ENCODE measurements at places on chromosomes 4 and X.

- no peak for DNase-seq
Measured at GRCh38 chrX:39397561-39398199, 596.4 kb downstream of the MID1IP1 start.

DNA sequence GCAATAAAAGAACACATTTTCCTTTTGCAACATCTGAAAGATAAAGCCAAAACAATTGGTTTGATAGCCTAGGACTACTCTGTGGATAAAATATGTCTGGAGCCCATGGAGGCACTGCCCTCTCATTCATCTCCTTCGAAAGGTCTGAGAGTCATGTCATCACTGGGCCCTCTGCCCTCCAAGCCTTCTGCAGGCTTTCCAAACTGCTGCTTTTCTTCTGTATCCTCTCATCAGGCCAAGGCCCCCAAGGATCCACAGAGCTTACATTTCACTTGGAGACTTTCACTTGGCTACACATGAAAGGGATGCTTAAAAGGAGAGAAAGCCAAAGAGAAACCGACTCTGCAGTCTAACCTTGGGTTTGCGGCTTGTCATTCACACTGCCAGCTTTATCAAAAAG is 109.9 kb downstream of the SH3RF1 start:
- DNase-seq = peak; percentile 40

DNA sequence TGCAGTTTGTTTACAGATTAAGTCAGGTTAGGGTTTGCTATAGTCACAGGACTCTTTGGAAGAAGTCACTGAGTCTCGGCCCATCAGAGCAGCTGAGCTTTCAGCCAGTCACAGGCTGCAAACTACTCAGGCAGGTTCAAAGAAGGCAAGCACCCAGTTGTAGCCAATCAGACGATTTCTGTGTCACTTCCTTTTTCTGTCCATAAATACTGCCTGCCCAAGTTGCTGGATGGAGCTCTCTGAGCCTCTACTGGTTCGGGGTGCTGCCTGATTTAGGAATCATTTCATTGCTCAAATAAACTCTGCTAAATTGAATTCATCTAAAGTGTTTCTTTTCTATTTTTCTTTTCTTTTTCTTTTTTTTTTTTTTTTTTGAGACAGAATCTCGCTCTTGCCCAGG is 7.3 kb upstream of the SH3BP2 start:
- no peak for DNase-seq

DNA sequence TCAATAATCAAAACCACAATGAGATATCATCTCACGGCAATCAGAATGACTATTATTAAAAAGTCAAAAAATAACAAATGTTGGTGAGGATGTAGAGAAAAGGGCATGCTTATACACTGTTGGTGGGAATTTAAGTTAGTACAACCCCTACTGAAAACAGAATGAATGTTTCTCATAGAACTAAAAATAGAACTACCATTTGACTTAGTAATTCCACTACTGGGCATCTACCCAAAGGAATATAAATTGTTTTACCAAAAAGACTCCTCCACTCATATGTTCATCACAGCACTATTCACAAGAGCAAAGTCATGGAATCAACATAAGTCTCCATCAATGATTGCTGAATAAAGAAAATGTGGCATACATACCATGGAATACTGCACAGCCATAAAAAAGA is 278.1 kb upstream of the ARSJ start:
- DNase-seq = peak; percentile 36

- DNase-seq = no peak
Measured at GRCh38 chrX:41257801-41258200, 76.2 kb upstream of the DDX3X start.

GRCh38 chrX:68511255-68511654 is 12.4 kb downstream of the YIPF6 start:
- no peak for DNase-seq

- no peak for DNase-seq
Measured at GRCh38 chrX:426881-427280, 40.2 kb upstream of the PPP2R3B start.

- DNase-seq = no peak
Measured at GRCh38 chr4:82097504-82097903, 276.3 kb downstream of the HNRNPD start.

DNA sequence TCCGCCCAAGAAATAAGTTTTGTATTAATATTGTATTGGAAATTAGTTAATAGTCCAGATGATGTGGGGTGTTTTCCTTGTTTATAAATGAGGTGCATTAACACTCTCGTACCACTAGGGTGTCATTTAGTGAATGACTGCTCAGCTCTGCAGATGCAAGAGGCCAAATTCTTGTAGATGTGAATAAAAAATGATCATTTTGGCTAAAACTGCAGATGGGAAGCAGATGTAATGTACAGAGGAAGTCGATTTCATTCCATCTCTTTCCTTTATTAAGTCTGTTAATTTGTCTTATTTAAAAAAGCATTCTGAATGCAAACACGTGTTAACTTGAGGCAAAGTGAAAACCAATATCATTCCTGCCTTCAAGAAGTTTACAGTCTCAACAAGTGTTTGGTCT is 108.1 kb downstream of the DHX15 start:
- DNase-seq = no peak

- no peak for DNase-seq
Measured at GRCh38 chrX:71106427-71106826, at the start of gene CXorf65. TSS of gene CXorf65 (minus strand) at chrX:71106740. CDS start at chrX:71106556, 184 bp downstream.

DNA sequence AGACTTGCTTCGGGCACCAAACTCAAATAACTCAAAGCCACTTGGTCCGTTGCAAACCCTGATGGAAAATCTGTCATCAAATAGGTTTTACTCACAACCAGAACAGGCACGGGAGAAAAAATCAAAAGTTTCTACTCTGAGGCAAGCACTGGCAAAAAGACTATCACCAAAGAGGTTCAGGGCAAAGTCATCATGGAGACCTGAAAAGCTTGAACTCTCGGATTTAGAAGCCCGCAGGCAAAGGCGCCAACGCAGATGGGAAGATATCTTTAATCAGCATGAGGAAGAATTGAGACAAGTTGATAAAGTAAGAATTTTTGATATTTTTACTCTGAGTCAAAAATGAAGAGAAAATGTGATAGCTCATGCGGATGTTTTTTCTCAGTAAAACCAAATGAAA is 87.2 kb downstream of the NRK start:
- DNase-seq = no peak

GRCh38 chr4:167897116-167897515 is 195.2 kb upstream of the ANXA10 start:
- DNase-seq = no peak

GRCh38 chr4:109944591-109944990 is 31.9 kb downstream of the EGF start:
- DNase-seq = no peak

- peak; percentile 27 for DNase-seq
Measured at GRCh38 chr4:145179281-145179860, 1.0 kb downstream of the OTUD4 start.
